Pancreas (tissue), 10 donors: ENCODE measurements at places on chromosomes 3 and 15. TPM values are rescaled to one million over a fixed set of nuclear protein-coding genes. Genes with fewer than 3 reads are reported as not detected.

ZNF619 gene
- total RNA-seq = 3.3 TPM

KLHL40 gene
- total RNA-seq = not detected

PRSS50 gene
- 0.65 TPM for total RNA-seq

EID1 gene
- 38.7 TPM for total RNA-seq

HYKK gene
- total RNA-seq = 4.1 TPM

DNA sequence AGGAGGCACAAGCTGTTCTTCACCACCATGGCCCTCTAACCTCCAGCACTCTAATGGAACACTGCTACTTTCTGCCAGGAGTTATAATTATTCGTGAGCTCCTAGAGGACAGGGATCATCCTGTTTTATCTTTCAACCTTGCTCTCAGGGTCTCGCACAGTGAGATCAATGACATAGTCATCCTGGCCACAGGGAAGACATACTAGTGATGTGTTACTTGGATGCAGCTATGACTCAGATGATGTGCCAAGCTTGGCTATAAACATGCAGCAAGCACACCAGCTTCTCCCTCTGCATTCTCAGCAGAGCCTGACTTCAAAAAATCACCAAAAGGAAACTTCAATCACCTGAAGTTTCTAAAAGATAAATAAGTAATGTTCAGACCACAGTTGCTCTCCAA, 203.8 kb upstream of the HES1 start:
- no peaks in the 10 kb centered on the region for H3K36me3 ChIP-seq
- H3K4me3 ChIP-seq = no peak overlapping the region

GRCh38 chr3:41653571-41654239, 308.2 kb downstream of the ULK4 start:
- no peaks in the 10 kb centered on the region for H3K27me3 ChIP-seq
- DNase-seq = no peak
- H3K36me3 ChIP-seq = no peaks in the 10 kb centered on the region
- H3K4me3 ChIP-seq = no peak overlapping the region

GRCh38 chr3:169813278-169813677, 574 bp upstream of the LRRC34 start:
- no peak overlapping the region for H3K27ac ChIP-seq
- no peak overlapping the region for H3K4me3 ChIP-seq
- DNase-seq = no peak
- peaks cover 4% of the 10 kb centered on the region for H3K4me1 ChIP-seq
